ENCODE measurements at places on chromosomes 5 and 9.
A peak's percentile ranks its signal among the peaks of the same experiment; 100 is the strongest.

DNA sequence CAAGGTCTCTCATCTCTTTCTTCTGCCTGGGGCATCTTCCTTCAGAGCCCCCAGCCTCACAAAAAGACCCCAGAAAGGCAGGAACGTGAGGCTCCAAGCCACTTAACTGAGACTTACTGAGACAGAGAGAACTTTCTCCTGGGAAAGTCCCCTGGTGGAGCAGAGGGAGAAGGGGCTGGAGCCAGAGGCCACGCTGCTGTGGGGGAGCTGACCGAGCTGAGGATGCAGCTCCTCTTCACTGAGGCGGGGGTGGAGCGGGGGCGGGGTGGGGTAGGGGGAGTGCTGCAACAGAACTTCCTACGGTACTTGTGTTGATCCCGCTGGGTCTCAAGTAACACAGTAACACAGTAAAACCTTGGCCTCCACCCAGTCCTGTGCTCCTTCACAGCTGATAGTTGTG is 204.0 kb downstream of the FSTL4 start:
- DNase-seq, result no peak

DNA sequence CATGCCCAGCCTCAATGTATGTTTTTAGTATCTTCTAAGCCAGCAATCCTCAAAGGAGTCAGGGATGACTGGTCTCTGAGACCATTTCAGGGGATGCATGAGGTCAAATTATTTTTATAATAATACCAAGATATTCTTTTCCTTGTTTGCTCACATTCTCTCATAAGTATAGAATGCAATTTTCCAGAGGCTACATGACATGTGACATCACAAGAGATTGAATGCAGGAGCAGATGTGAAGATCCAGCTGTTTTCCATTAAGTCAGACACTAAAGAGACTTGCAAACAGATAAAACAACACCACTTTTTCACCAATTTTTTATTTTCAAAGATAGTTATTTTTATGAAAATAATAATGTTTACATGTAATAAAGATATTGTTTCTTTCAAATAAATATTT is 22.0 kb upstream of the FREM1 start:
- no peak for DNase-seq

- no peak for DNase-seq
Observed at GRCh38 chr5:17426104-17426749, 71.8 kb upstream of the TAF11L2 start.

DNA sequence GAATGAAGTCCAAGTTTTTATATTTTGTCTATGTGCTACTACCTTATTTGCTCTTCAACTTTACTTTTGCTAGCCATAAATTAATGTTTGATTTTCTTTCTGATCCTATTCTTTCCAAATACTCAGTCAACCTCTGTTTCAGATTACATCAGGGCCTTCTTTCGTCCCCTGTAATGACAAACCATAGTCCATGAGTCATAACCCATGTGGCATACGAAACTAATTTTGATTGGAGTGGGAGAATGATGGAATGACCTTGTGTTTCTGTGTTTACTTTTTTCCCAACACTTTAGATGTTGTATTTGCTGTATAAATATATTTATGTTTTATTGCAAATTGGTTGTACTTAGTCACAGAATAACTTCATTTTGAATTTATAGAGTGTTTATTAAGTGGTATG is 1043.1 kb downstream of the DTWD2 start:
- no peak for DNase-seq

GRCh38 chr9:131733541-131734061 is 6.3 kb downstream of the RAPGEF1 start:
- DNase-seq, result peak; percentile 61

- DNase-seq, result no peak
Observed at GRCh38 chr5:111993242-111993641, 236.2 kb upstream of the NREP start.

DNA sequence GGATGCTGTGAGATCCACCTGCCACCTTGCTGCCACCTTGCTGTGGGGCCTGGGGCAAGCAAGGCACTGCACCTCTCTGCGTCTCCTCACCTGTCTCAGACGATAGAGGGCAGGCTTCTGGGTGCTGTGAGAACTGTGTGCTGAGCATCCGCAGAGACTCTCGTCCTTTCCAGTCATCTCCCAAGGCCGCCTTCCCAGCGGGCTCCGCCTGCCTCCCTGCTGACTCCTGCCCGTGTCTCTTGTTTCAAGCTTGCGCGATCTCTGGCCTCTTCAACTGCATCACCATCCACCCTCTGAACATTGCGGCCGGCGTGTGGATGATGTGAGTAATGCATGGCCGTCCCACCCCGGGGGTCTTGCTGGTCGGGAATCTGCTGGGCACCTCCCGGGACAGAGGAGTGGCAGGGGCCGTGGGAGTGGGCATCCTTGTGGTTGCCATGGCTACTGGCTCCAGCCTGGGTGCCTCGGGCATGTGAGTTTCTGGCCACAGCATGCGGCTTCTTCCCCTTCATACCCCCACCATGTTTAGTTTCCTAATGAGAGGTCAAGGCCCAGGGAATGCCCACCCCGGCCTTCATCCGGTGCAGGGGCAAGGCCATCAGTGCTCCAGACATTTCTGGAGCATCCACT is 3.6 kb downstream of the CACFD1 start:
- no peak for DNase-seq

GRCh38 chr5:147578228-147579024 is 68.6 kb upstream of the DPYSL3 start:
- peak; percentile 4 for DNase-seq

DNA sequence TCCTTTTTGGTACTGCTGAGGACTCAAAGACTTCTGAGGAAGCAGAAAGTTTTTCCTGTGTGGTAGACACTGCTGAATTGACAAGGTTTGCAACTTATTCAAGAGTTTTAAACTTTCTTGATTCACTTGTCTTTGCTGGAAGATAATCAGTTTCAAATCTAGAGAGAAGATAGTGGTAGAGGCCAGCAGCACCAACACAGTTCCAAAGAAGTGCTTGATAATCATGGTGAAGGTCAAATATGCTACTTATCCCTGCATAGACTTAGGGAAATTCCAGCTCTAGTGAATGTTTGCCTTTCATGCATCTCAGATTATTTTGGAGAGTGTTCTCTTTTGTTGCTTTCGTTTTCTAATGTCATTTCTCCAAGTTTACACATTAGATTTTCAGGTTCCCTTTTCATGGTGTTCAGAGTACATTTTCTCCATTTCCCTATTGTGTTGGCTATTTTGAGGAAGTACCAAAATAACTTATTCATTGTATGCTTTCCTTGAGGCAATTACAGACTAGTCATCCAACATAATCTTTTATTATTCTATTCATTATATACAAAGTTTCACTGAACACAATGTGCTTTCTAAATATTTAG is 550 bp downstream of the IFNE start:
- peak; percentile 85 for DNase-seq

- no peak for DNase-seq
Observed at GRCh38 chr5:8895599-8895998, 650.3 kb downstream of the SEMA5A start.

DNA sequence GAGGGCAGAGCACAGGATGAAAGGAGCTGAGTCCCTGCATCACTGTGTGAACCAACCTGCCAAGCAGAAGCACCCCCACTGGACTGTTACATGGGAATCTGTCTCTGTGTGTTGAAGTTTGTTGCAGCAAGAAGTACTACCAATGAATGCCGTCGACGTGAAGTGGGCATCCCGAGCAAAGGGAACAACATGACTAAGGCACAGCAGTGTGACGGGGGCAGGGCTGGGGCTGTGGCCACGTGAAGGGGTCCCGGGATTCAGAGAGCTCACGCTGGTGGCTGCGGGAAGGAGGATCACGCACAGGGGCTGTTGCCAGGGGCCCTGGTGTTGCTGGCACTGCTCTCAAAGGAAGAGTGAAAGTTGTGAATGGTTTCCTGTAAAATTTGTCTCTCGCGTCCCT is 27.5 kb upstream of the GABBR2 start:
- no peak for DNase-seq

GRCh38 chr5:38071831-38072694 is 186.3 kb upstream of the EGFLAM start:
- DNase-seq, result no peak

DNA sequence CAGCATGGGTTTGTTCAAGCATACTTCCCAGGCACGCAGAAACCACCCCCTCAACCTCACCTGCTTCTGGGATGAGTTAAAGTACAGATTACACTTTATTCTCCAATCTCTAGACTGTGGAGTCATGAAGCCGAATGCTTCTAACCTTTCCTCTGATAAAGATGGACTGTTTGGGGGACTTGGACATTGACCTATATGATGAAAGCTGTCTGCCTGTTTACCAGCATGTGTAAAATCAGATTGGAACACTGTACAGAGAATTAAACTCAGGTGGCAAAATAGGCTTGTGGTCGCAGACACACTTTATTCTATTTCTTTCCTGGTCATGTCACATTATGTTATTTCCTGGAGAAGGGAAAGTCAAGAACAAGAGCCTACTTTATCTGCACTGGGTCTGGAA is 25.7 kb downstream of the IL9 start:
- DNase-seq, result no peak

DNA sequence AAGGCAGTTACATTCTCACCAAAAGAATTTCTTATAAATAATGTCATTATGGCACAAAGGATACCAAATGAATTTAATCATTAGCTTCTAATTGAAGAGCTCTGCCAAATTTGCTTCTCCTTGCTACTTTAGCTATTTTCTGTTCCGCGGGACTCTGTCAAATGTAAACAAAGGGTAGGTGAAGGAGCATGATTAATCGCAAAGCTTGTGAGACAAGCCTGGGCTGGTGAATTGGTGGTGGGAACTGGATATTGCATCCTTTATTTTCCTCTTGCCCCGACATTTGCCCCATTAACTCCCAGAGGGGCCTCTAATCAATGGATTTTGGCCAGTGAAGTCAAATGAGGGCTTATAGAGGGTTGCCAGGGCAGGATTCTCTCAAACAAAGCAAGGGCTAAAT is 234.2 kb upstream of the RFX3 start:
- DNase-seq, result no peak

DNA sequence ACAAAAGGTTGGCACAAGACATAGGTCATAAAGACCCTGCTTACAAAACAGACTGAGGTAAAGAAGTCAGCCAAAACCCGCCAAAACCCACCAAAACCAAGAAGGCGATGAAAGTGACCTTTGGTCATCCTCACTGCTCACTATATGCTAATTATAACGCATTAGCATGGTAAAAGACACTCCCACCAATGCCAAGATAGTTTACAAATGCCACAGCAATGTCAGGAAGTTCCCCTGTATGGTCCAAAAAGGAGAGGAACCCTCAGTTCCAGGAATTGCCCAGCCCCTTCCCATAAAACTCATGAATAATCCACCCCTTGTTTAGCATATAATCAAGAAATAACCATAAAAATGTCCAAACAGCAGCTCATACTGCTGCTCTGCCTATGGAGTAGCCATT is 27.7 kb downstream of the MLLT3 start:
- DNase-seq, result no peak

GRCh38 chr5:6604946-6605345 is 27.9 kb downstream of the NSUN2 start:
- DNase-seq, result no peak

DNA sequence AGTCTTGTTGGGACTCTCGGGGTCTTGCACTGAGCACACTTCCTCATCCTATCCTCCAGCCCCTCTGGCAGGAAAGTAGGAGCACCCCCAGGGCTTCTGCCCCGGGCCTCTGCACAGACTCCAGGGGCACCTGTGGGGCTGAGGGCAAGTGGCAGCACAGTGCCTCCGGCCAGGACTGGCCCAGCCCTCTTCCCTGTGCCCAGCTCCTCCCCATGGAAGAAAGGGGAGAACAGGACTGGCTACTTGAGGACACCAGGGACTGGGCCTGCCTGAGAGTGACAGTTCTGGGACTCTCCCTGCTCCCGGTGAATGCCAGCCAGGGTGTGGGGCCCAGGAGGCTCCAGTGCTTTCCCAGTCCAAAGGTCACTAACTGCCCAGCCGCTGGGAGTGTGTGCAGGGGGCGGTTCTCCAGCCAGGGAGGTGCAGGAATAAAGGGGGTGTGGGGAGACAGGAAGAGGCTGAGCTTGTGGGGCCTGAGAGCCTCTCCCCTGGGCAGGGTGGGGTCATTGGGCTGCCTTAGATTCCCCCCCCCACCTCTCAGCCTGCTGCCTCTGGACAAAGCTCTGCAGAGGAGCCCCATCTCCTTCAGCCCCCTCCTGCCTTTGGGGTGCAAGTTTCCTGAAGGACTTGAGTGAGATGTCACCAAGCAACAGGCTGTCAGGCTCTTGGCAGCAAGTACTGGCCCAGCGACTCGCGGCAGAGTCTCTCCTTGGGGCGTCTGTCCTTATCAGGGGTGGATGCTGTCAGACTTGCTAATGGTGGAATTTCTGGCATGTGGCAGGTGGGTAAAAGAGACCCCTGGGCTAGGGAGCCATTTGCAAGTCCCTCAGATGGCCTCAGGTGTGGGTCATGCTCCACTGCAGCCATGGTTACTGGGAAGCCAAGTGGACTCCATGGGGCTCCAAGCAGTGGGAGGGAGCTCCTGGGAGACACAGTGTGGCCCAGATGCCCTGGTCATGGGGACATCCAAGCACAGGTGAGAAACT is 19.1 kb upstream of the JADE2 start:
- DNase-seq, result no peak

GRCh38 chr5:41683181-41683580 is 172.8 kb upstream of the PLCXD3 start:
- DNase-seq, result no peak

DNA sequence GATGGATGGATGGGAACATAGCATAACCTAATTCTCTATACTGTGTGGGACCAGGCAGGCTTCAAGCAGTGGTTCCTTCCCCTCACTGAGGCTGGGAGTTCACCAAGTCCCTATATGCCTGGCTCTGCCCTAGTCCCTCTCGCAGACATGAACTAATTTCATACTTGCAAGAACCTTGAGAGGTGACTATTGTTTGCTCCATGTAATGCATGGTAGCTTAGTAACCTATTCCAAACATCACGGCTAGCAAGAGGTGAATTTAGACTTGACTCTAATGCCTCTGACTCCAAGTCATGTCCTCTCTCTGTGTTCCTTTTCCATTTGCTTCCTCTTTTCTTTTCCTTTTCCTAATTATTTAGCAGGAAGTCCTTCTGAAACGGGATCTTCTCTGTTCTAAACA is 25.9 kb upstream of the ERMP1 start:
- DNase-seq, result no peak

- DNase-seq, result no peak
Observed at GRCh38 chr5:102874054-102874453, 118.9 kb downstream of the PAM start.

DNA sequence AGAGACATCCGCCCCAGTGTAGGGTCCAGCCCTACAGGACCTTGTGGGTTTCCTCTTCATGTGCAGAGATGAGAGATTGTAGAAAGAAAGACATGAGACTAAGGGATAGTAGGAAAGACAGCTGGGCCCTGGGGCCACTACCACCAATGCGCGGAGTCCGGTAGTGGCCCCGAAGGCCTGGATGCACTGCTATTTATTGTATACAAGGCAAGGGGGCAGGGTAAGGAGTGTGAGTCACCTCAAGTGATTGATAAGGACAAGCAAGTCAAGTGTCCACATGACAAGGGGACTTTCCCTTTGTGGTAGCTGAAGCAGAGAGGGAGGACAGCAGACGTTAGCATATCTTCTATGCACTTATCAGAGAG is 6.2 kb upstream of the TMEM141 start:
- no peak for DNase-seq

GRCh38 chr5:122093415-122094180 is 15.5 kb upstream of the LOX start:
- DNase-seq, result no peak

All from AML-193 (cell line).